ENCODE measurements at places on chromosomes 13 and 19.

DNA sequence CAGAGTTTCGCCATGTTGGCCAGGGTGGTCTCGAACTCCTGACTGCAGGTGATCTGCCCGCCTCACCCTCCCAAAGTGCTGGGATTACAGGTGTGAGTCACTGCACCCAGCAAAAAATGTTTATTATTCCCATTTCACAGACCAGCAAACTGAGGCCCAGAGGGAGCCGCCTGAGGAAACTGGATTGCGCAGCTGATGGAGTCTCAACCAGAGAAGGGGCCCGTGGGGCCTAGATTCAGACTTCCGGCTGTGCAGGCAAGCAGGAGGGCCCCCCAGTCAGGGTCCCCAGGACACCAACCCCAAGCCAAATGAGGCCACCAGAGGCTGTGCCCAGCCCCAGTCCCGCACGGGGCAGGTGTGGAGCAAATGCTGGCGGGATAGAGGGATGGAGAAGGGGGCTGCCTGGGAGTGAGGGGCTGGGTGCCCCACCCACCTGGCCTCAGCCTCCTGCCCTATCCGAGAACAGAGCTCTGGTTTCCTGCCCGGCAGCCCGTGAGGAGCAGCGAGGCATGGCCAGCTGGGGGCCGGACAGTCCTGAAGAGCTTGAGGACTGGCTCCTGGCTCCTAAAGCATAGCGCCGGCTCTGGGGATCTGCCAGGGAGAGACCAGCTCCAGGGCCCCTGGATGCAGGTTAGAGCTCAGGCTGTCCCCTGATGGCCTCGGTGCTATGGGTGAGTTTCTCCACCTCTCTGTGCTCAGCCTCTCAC is 22.0 kb downstream of the MISP start:
- DNase-seq = no peak

- no peak for DNase-seq
Measured at GRCh38 chr13:57353831-57354230, 186.8 kb downstream of the PRR20E start.

- no peak for DNase-seq
Measured at GRCh38 chr13:51832471-51833152, 12.4 kb downstream of the TMEM272 start.

DNA sequence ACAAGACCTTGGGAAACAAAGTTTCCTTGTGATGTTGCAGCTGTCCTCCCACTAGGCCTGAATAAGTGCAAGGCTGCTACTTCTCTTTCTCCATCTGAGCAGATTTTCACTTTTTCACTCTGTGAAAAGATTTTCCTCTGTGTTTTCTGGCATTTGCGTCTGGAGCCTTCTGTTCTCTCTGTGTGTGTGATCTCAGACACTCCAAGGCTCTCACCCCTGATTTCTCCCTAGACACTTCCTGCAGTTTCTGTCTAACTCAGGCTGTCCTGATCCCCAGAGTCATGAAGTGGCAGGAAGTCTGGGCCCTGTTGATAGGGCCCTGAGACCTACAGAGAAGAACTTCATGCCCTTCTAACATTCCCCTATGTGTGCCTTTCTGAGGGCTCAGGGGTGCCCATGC is 37.2 kb downstream of the SIGLEC7 start:
- no peak for DNase-seq

GRCh38 chr13:30376426-30377311 is 45.6 kb upstream of the UBE2L5 start:
- DNase-seq = peak; percentile 66

All from KG1 (cell line).